NCI-H226 (cell line): ENCODE measurements at places on chromosomes 11 and 22.

DNA sequence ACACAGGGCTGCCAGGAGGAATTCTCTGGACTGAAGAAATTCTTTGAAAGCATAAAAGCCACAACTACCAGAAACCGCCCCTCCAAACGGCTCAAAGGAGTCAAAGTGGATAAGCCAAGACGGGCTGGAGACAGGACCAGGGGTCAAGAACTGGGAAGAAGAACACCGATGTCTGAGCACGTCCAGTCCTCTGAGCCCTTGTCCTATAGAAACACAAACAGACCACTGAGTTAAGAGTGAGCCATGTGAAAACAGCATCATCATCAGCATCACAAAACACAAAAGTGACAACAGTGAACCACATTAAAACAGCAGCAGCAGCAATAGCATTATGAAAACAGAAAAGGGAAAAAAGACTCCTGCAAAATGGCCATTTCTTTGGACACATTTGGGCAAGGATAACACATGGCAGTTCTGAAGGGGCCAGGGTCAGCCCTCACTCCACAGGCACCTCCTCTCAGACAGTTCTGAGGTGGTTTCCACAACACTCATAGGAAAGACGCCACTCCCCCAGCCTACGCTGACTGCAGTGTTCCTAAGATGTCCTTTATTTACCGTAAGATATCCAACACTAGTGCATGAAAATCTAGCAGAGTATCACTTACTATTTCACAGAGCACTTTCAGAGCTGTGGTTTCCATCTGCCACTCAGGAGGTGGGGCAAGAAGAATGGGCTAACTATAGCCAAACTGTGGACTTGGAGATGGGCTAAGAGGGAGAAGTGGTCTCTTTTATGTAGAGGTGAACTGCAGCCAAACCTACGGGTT, 28.6 kb upstream of the YPEL1 start:
- DNase-seq, result no peak

GRCh38 chr11:42631220-42631843, 680.5 kb upstream of the API5 start:
- no peak for DNase-seq

DNA sequence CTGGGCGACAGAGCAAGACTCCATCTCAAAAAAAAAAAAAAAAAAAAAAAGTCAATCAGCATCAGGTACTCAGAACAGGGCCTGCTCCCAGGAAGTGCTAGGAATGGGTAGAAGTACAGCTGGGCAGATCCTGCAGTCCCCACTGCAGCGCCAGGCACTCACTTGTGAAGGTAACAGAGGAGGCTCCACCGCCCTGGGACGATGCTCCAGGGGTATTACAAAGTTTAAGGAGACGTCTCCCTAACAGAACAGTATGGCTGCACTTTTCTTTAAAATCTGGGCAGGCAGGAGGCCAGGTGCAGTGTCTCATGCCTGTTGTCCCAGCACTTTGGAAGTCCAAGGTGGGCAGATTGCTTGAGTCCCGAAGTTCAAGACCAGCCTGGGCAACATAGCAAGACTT, 1449.0 kb downstream of the BRD1 start:
- DNase-seq, result no peak

DNA sequence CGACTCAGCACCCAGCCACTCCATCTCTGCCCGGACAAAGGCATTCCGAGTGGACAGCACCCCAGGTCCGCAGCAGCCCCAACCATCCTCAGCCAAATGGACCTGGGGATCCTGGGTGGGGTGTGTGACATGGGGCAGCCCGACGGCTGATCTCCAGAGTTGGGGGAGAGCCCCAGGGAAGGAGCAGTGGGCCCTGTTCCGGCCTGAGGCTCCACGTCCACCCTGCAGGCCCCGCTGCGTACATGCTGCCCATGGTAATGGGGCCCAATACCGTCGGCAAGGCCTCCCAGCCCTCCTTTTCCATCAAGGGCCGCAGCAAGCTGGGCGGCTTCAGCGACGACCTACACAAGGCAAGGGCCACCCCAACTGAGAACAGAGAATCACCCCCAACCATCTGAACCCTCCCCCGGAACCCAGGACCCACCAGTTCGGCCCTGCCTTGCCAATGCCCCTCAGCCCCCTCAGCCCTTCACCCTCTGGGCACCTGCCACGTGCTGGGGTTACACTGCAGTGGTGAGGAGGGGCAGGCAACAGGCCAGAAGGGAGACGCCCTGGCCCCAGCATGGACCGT, 5.4 kb downstream of the SCGB1C1 start:
- no peak for DNase-seq

DNA sequence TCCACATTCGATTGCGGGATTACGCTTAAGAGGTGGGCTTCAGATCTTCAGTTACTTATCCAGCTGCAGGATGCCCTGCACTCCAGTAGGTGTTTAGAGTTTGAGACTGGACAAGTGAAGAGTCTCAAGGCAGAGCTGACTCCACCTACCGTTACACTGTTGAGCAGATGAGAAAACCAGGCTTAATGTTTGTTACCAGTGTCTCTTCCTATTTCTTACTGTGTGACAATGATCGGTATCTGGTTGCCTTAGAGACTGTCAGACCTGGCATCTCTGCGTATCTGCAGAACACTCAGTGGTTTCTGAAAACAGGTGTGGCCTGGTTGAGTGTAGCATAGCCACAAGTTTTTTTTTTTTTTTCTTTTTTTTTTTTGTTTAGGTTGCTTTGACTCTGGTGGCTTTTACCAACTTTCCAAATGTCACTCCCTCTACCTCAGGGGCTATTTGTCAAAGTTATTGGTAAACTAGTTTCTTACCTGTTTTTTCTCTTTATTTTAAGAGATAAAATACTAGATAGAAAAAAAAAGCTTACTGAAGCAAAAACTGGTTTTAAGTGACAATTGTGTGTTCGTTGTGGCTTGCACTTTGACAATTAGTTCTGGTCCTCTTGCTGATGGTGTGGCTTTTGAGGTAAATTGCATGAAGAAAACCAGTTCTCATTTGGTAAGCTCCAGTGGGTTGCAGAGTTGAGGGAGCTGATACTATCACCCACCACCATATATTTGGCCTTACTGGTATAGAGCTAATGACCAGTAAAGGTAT, 284.8 kb downstream of the ETS1 start:
- DNase-seq, result no peak

GRCh38 chr11:42490506-42490905, 821.3 kb upstream of the API5 start:
- DNase-seq, result no peak

- no peak for DNase-seq
Measured at GRCh38 chr11:44266056-44266780, 43.7 kb downstream of the ALX4 start.

DNA sequence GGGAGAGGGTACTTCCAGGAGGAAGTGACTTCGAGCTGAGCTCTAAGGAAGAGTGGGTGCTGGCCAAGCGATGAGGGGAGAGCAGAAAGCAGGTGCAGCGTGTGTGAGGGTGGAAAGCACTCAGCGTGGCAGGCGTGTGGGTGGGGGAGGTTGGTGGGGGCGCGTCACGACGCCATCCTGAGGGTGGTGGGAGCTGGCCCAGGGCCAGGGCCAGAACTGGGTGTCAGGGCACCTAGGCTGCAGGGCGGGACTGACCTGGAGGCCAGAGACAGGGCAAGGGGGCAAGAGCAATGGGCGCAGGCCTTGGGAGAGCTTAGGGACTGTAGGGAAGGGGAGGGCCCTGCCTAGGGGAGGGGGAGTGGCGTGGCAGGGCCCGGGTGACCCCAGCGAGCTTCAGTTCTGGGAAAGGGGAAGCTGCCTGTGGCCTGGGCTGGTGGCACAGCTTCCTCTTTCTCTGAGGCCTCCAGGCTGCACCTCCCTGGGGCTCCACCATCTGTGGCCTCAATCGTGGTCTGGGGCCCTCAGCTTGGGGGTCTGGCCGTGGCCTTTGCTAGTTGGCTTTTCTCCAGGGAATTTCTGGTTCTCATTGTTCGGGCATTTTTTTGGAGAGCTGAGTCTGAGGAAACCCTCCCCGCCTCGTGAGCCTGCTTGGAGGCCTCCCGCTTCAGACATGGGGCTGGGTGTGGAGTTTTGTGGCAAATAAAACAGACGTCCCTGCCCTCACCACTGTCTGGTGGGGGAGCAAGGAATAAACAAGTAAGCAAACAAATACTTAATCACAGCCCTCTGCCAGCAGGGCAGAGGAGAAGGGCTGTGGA, 8.9 kb downstream of the RELT start:
- DNase-seq, result no peak

DNA sequence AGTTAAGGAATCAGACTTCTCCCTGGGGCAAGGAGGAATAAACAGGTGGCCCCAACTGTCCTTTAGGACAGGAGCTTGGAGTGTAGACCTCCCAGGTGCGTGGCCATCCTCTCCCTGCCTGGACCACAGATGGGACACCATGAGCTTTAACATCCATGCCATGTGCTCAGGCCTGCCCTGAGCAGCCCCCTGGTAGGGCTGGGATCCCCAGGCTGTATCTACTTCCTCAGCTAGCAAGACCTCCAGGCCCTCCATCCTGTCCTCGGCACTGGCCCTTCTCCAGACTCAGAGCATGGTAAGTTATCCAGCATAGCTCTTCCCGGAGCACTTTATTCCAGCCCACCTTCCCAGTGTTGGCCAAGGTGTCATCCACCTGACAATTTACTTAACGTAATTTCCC, 5.7 kb downstream of the CD6 start:
- DNase-seq, result no peak

- DNase-seq, result no peak
Measured at GRCh38 chr22:35850831-35851230, 133.2 kb downstream of the APOL5 start.

DNA sequence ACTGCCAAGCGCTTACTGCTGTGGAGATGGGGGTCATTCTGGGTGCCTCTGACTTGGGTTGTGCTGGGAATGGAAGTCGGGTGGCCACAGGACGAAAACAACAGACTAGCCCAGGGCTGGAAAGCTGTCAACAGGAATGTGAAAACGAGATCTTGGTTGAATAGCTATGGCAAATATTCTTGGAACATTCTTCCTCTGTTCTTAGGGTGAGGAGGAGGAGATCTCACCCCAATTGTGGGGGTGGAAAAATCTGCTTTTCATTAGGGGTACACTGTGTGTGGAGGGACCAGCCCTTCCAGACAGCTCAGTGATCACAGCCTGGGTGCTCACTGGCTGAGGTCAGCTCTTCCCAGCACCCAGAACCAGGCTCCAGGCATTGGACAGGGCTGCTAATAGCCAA, 52.0 kb upstream of the PRSS23 start:
- peak; percentile 44 for DNase-seq

- DNase-seq, result no peak
Measured at GRCh38 chr11:66281776-66282467, 3.9 kb downstream of the CNIH2 start.
